Renal pelvis (tissue), 12 donors: ENCODE measurements at places on chromosomes 12 and 14. TPM values are rescaled to one million over a fixed set of nuclear protein-coding genes. Genes with fewer than 3 reads are reported as not detected.

DNA sequence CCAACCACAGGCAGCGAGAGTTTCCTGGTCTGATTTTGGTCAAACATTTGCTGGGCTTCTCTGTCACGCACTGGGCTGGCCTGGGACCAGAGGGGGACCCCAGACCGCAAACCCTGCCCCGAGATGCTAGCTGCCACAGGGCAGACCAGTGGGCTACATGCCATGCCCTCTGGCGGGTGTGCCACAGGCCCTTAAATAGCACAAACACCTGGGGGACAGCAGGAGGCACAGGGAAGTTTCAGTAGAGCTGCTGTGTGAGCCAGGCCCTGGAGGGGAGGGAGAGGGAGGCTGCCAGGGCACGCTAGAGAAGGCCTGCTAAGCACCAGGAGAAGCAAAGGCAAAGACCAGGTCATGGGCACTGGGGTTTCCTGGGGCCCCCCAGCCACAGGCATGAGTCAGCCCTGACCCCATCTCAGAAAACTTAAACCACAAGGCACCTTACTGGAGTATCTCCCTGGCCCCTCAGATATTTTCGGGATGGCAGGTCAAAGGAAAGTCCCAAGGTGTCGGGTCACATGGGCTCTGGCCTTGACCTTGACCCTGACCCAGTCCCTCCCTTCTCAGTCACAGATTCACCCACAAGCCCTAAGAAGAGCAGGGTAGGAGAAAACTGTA lies 29.2 kb downstream of the ITPK1 start:
- DNase-seq: no peak

DNA sequence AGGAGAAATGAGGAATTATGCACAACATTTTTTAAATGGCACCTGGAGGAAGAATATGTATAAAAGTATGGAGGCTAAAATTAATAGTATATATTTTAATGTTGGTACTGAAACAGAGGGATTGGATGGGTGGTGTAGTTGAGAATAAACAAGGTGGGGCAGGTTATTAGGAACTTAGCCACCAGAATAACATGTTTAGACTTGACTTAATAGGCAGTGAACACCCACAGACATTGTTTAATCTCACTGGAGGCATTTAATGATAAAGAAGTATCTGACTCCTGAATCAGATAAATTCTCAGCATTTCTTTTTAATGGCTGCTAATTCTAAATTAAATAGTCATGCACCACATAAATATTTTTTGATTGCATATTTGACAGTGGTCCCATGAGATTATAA lies 139.7 kb downstream of the CNTN1 start:
- no peak for DNase-seq

- DNase-seq: no peak
These were observed 160.0 kb downstream of the ADGRD1 start for GRCh38 chr12:131113568-131114270.

DNA sequence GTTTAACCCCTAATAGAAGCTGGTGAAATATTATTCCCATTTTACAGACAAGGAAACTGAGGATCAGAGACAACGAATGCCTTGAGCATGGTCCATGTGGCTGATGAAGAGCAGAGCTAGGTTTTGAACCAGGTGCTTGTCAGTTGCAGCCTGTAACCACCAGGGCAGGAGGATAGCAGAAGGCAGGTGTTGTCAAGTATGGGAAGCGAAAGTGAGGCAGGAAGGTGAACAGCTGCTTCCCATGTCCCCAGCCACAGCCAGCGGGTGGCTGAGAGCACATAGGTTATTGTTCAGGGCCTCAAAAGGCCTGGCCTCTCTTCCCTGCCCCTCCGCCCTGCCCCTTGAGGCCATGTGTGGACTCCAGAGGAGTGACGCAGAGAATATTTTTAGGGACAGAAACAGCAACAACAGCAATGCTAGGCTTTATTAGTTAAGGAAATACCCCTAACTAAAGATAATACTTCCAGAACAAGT lies 39.6 kb downstream of the IQSEC3 start:
- DNase-seq: no peak

Gene IRAK3
- 3.8 TPM for polyA plus RNA-seq

Gene MYF6
- 0.20 TPM for polyA plus RNA-seq
